ENCODE measurements at places on chromosomes 12 and 14.
A peak's percentile ranks its signal among the peaks of the same experiment; 100 is the strongest.

- no peak for DNase-seq
Observed at GRCh38 chr14:70425354-70425753, 8.5 kb upstream of the SYNJ2BP start.

GRCh38 chr14:74941676-74942097 is 13.7 kb downstream of the PGF start:
- peak; percentile 37 for DNase-seq

DNA sequence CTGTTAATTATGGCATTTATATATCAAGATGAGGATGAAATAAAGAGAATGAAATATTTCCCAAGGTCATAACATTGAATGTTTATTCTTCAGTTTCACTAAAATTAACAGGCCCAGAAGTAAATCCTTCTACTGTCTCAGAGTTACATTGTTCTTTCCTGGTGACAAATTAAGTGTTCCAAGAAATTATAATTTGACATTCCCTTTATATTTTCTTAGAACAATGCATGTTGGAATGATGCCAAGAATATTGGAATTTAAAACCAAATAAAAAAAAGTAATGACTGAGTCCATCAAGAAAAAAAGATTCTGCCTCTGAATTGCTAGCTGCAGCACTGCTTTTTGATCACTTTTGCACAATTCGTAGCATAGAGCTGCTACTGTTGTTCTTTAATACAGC is 152.1 kb downstream of the METTL25 start:
- no peak for DNase-seq

GRCh38 chr12:1504304-1504894 is 90.0 kb downstream of the FBXL14 start:
- DNase-seq = no peak

GRCh38 chr12:124581307-124582107 is 14.1 kb upstream of the NCOR2 start:
- no peak for DNase-seq

GRCh38 chr14:31442284-31442683 is 15.0 kb downstream of the DTD2 start:
- no peak for DNase-seq

GRCh38 chr12:72011374-72011773 is 72.7 kb downstream of the TPH2 start:
- no peak for DNase-seq

- no peak for DNase-seq
Observed at GRCh38 chr12:20319366-20319765, 49.0 kb upstream of the PDE3A start.

GRCh38 chr12:63918800-63919300 is 74.3 kb downstream of the SRGAP1 start:
- DNase-seq = no peak

DNA sequence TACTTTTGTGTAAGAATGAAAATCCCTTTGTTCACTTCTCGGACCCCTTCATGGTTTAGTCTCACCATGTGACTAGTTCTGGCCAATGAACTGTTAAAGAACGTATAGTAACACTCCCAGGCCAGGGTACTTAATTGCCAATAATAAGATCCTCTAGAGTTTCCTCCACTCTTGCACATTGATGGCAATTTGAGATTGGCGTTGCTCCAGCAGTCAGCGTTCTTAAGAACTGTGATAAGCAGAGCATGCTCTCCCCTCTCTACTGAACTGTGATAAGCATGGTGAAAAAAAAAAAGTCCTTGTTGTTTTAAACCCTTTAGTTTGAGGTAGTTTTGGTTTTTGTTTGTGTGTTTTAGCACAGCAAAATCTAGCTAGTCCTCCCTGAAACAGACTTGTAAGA is 854.5 kb downstream of the SLC6A15 start:
- no peak for DNase-seq

GRCh38 chr12:20656600-20656999 is 38.5 kb upstream of the SLCO1C1 start:
- no peak for DNase-seq

- DNase-seq = no peak
Observed at GRCh38 chr12:98053202-98053601, 462.2 kb upstream of the TMPO start.

GRCh38 chr12:69096669-69097335 is 142.6 kb upstream of the CPSF6 start:
- no peak for DNase-seq

- DNase-seq = no peak
Observed at GRCh38 chr12:32891956-32892355, 4.6 kb downstream of the PKP2 start.

DNA sequence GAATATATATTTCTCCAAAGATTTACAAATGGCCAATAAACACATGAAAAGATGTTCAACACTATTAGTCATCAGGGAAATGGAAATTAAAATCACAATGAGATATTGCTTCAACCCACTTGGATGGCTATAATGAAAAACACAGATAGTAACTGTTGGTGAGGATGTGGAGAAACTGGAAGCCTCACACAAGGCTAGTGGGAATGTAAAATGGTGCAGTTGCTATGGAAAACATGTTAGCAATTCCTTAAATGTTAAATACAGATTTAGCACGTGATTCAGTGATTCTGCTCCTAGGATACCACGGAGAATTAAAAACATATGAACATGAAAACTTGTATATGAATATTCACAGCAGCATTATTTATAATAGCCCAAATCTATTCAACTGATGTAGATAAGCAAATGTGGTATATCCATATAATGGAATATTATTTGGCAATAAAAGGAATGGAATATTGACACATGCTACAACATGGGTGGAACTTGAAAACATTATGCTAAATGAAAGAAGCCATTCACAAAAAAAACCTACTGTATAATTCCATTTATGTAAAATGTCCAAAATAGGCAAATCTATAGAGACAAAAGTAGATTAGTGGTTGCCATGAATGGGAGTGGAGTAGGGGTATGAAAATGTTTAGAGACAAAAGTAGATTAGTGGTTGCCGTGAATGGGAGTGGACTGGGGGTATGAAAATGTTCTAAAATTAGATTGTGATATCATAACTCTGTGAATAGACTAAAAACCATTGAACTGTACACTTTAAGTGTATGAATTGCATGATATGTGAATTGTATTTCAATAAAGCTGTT is 227.1 kb upstream of the DDHD1 start:
- DNase-seq = no peak

- no peak for DNase-seq
Observed at GRCh38 chr12:2984249-2984648, 25.1 kb downstream of the TEAD4 start.

DNA sequence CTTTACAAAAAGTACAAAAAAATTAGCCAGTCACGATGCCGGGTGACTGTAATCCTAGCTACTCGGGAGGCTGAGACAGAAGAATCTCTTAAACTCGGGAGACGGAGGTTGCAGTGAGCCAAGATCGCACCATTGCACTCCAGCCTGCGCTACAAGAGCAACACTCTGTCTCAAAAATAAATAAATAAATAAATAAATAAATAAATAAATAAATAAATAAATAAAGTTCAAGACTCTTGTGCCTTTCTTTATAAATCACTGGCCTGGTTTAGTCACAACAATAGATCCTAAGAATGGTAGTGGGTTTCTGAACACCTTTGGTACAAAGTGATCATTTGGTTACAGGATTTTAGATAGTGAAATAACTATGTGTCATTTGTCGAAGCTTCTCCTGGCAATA is 46.1 kb downstream of the ARL1 start:
- DNase-seq = no peak

DNA sequence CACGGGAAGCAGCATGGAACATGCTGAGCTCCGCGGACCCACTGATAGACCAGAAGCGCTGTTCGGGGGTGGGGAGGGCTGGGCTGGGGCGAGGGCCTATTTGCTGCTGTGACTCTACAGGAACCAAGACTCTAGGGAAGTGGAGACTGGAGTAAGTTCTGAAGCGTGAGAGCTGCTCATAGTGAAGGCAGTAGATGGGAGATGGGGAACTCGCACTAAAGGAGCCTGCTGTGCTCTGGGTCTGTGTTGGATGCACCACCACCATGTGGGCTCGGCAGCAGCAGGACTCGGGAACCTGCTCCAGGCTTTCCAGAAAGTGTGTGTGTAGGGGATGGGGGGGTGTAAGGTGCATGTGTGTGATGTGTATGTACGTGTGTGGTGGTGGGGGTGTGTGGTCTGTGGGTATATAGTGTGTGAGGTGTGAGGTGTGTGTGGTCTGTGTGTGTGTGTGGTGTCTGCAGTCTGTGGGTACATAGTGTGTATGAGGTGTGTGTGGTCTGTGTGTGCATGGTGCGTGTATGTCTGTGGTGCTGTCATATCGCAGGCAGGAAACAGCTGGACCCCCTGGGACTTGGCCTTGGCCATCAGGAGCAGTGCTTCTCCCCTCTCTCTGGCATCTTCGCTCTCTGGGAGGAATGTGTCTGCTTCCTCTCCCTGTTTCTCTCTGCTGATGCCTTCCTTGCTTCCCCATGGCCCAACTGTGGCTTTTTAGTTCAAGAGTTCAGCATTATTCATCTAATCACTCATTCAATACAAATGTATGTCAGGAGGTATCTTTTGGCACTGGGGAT is 378.9 kb downstream of the FUT8 start:
- peak; percentile 2 for DNase-seq

DNA sequence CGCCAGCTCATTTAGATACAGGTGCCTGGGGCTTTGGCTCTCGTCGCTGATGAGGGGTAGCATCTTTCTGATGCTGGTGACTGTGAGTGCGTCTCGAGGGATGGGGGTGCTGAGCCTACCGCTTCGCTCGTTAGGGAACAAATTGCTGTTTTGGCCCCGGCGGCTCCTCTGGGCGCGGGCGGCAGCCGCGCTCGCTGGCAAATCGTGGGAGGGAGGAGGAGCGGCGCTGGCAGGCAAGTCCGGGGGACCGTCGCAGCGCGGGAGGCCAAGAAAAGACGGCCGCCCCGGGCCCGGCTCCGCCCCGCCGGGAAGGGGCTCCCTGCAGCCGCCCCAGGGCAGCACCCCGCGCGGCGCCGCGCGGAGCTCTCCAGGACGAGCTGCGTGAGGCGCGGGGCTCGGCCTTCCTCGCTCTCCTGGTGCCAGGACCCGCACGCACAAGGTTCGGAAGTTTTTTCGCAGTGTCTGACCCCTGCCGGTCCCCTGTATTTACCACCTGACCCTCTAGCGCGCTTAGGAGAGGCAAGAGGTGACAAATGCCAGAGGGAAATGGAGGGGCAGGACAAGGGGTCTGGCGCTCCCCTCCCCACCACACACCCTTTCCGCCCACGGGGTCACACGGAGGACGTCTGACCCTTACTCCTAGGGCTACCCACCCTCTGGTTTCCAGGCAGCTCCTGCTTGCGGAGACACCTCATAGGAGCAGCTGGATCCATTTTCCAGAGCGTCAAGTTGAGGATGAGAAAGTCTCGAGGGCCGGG is 899 bp upstream of the KCNH3 start:
- peak; percentile 14 for DNase-seq

- no peak for DNase-seq
Observed at GRCh38 chr12:122819209-122819785, 16.0 kb upstream of the HIP1R start.

- DNase-seq = no peak
Observed at GRCh38 chr12:108921946-108922345, 42.1 kb downstream of the DAO start.

DNA sequence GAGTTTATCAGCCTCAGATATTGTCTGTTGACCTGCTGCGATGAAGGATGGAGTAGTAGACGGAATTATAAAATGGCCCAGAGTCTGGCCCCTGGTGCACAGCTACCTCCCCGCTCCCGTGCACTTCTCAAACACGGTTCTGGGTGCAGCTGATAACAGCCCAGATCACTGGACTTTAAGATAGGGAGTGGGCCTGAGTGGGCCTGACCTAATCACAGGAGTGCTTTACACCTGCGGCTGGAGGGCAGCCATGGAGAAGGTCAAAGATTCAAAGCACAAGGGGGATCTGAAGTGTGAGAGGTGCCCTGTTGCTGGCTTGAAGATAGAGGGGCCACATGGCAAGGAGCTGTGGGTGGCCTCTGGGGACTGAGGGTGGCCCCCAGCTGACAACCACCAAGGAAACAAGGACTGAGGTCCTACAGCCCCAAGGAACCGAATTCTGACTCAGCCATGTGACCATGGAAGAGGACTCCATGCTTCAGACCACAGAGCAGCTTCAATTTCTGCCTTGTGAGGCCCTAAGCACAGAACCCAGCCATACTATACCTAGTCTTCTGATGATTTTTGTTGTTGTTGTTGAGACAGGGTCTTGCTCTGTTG is 113.4 kb downstream of the ZNF664 start:
- DNase-seq = no peak

DNA sequence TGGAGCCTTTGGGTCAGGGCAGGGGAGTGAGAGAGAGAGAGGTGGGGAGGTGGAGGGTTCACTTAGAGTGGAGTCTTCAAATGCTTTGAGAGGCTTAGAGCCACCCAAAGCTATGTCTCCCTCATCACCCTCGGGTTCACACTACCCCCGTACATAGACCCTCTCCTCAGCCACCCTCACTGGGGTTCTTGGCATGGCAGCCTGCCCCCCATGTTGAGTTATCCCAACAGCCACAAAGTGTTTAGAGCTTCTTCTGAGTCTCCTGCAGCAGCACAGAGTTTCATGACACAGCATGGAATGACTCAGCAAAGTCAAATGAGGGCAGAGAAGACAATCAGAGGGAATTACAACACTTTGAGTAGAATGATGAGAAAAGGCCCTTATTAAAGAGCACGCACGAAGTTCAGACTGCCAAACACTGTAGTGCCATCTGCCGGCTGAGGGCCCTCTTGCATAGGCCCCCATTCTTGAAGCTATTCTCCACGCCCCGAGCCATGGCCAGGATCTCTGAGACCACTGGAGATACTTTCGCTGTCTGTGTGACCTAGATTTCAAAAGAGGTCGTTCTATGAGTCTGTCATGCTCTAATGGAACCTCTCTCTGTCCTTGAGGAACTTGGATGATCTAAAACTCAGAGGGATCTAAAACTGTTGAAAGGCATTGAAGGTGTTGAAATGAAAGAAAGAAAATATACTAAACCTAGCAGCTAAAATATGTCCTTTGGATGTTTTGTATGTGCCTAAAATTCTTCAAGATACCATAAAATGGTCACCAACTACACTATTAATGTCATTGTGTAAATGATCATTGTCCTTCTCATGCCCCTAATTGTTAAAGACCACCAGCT is 221.9 kb downstream of the PELI2 start:
- peak; percentile 13 for DNase-seq

GRCh38 chr14:68160779-68161546 is 341.4 kb downstream of the RAD51B start:
- DNase-seq = no peak

DNA sequence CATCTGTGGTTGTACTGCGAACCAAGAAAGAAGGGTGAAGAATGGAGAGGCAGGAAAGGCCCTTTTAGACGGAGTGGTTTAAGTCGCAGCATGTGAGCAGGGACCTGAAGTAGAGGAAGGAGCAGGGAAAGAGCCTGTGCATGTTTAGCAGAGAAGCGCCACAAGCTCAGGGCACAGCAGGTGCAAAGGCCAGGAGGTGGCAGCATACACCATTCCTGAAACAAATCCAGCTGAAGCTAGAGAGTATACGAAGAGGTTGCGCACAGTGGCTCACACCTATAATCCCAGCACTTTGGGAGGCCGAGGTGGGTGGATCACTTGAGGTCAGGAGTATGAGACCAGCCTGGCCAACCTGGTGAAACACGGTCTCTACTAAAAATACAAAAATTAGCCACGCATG is 49.9 kb downstream of the HELB start:
- DNase-seq = no peak

DNA sequence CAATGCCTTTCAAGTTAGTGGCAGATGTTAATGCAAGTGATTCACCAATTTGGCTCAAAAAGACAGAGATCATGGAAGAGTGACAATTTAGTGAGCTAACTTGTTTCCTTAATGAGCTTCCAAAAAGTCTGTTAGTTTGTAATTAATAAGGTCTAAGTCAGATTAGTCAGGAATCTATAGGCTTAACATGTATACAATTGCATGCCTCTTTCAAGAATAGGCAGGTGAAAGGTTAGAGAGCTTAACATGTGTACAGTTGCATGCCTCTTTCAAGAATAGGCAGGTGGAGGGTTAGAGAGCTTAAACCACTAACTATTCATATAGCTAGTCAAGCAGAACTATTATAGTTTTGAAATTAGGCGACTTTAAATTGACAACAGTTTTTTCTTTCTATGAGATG is 663.8 kb downstream of the C12orf50 start:
- DNase-seq = no peak

Data from activated T-helper 9 cell treated with anti-CD3 and anti-CD28 coated beads, Interleukin-2, amount 50 U/mL, for 16 hours (primary cell).